ENCODE measurements at places on chromosomes 7 and 10.

DNA sequence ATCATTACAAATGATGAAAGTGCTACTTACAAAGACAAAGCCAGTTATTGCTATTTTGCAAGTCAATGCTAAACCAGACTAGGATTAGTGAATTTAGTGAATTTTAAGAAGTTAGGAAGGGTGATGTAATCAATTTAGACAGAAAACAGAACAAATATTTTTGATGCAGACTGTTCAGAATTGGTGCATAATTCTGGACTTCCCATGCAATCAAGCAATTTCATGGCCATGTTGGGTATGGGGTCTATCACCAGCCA lies 85.4 kb downstream of the CH25H start:
- DNase-seq, result no peak

- DNase-seq, result no peak
Observed at GRCh38 chr7:108331971-108332370, 124.3 kb downstream of the NRCAM start.

- DNase-seq, result peak; percentile 90
Observed at GRCh38 chr7:32846630-32847225, 44.8 kb downstream of the KBTBD2 start.

GRCh38 chr7:29806995-29807841 lies 910 bp downstream of the WIPF3 start:
- DNase-seq, result no peak

DNA sequence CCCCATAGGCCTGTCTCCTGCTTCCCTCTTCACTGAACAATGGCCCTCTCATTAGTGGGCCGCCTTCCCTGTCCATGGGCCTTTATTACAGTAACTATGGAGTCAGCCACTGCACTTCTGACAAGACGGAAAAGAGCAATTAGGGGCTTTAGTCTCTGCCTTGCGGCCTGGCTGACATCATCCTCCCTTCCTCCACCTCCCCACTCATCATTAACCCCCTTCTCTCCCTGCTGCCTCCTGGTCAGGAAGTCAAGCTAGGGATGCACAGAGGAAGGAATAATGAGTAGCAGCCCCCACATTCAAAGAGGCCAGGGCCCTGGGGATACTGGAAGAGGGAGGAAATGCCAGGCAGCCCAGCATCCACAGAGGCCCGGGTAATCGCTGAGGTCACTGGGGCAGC lies 101.6 kb upstream of the PLXNA4 start:
- no peak for DNase-seq

GRCh38 chr10:103889121-103889720 lies 28.8 kb downstream of the STN1 start:
- DNase-seq, result no peak

- DNase-seq, result no peak
Observed at GRCh38 chr7:134627109-134627774, 19.4 kb upstream of the BPGM start.

- DNase-seq, result no peak
Observed at GRCh38 chr7:103824251-103824650, 165.2 kb downstream of the RELN start.

DNA sequence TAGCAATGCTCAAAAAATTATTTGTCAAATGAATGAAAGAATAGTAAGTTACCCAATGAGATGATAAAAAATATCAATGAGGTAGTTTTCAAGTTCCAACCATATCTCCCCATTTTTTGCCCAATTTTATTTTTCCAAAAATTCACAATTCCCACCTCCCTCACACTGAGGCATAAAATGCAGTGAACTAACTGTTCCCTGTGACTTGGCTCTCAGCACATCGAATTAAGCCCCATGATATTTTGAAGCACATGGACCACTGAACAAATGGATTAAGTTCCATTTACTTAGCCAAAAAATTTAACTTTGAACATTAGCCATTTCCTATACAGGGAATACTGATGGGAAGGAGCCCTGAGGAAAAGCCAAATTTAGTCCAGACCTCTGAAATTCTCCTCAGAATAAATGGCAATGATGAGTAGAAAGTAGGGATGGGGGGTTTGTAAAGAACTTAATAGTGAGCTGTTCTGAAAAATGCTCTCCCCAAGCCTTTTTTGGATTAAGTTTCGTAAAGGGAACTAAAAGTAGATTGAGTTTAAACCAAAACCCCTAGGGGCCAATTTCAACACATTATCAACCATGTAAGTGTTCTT lies 166.3 kb upstream of the GRM3 start:
- DNase-seq, result no peak

GRCh38 chr10:15313843-15314242 lies 57.2 kb downstream of the FAM171A1 start:
- no peak for DNase-seq

DNA sequence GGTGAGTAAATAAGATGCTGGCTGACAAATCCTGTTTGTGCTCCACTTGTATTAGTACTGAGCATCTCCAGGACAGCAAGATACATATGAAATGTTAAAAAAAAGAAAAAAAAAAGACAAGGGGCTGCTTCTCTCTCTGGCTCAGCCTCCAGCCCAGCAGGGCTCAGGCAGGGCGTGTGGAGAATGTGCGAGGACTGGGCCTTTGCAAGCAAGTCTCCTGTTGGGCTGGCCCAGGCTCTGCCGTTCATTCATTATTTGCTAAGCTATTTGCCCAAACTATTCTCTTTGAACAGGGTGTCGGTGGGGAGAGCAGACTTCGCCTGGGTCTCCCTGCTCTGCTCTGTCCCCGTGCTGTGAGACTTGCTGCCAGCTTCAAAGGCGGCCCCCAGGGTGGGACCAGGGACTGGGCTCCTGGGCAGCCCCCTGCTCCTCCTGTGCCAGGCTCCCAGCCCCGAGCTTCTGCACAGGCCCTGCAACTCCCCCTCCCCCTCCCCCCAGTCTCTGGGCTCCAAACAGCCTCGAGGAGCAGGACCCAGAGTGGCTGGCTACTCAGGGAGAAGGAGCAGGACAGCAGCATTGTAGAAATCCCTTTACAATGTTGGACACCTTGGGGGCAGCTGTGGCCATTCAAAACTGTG lies 25.6 kb upstream of the MGMT start:
- DNase-seq, result no peak

- no peak for DNase-seq
Observed at GRCh38 chr10:132590094-132590751, 52.6 kb downstream of the INPP5A start.

GRCh38 chr10:30095631-30096422 lies 36.4 kb upstream of the JCAD start:
- no peak for DNase-seq

DNA sequence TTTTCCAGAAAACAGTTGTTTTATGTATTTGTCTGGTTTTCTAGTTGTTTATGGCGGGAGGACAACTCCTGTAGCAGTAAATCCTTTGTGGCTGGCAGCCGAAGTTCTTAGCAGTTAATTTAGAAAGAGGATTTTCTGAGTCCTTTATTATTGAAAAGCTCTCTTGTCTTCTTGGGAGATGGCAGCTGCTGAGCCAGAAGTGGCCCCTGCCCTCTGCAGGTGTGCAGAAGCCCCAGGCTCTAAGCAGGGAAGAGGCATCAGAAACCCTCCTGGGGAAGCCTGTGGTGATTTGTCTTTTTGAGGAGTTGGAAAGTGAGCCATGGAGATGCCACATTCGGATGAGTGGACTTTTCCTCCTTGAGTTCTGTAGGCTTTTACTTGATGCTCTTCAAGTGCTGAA lies 106.3 kb downstream of the GLRX3 start:
- no peak for DNase-seq

- no peak for DNase-seq
Observed at GRCh38 chr7:70616821-70617220, 515.1 kb upstream of the GALNT17 start.

DNA sequence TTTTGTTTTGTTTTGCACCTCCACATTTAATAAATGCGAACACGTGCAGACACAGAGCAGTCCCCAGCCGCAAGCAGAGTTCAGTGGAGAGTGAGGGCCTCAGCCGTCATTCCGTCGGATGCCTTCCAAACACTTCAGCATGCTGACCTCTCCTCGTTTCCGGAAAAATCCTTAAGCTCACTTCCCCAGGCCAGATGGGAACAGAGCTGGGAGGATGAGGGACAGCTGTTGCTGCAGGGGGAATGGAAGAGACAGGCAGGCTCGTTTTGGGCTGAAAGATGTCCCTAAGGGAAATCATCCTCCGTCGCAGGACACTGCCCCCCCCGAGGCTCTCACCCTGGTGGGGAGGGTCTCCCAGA lies 17.2 kb upstream of the FGFR2 start:
- DNase-seq, result no peak

- peak; percentile 74 for DNase-seq
Observed at GRCh38 chr7:135512135-135512887, 2.4 kb upstream of the CNOT4 start.

- no peak for DNase-seq
Observed at GRCh38 chr7:33754933-33755928, 150.1 kb upstream of the BMPER start.

DNA sequence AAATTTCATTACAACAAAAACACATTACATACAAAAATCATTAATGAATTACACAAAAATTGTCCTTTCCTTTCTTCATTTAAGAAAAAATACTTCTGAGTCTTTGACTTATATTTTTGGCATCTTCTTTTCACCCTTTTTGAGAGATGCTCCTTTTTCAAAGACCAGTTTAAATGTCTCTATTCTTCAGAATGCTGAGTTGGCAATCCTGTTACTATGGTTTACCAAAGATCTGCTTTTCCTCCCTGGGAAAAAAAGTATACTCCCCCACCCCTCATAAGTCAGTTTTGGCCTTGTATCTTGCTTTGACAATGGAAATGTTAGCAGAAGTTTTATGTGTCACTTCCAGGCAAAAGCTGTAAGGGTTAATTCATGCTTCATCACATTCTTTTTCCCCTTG lies 198.4 kb upstream of the GRM3 start:
- DNase-seq, result no peak

GRCh38 chr10:116787053-116787659 lies 44.8 kb upstream of the HSPA12A start:
- DNase-seq, result no peak

GRCh38 chr7:102424787-102425218 lies 8.6 kb upstream of the ORAI2 start:
- DNase-seq, result no peak

DNA sequence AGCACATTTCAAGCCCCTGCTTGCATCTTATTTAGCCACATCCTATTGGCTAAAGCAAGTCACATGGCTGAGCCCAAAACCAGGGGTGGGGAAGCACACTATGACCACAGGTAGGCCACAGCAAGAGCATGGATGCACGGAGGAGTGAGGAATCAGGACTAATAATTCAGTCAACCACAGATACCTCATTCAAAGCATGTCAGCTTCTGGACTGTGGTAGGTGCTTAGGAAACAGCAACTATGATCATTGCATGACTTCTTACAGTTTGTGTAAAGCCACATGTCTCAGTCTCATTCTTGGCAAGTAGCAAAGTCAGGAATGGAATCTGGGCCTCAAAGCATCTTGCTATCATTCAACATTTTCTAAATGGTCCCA lies 79.0 kb upstream of the EMX2 start:
- no peak for DNase-seq

- DNase-seq, result no peak
Observed at GRCh38 chr10:79223091-79224048, 123.9 kb upstream of the PPIF start.

GRCh38 chr7:127710635-127711034 lies 58.6 kb downstream of the SND1 start:
- DNase-seq, result no peak

DNA sequence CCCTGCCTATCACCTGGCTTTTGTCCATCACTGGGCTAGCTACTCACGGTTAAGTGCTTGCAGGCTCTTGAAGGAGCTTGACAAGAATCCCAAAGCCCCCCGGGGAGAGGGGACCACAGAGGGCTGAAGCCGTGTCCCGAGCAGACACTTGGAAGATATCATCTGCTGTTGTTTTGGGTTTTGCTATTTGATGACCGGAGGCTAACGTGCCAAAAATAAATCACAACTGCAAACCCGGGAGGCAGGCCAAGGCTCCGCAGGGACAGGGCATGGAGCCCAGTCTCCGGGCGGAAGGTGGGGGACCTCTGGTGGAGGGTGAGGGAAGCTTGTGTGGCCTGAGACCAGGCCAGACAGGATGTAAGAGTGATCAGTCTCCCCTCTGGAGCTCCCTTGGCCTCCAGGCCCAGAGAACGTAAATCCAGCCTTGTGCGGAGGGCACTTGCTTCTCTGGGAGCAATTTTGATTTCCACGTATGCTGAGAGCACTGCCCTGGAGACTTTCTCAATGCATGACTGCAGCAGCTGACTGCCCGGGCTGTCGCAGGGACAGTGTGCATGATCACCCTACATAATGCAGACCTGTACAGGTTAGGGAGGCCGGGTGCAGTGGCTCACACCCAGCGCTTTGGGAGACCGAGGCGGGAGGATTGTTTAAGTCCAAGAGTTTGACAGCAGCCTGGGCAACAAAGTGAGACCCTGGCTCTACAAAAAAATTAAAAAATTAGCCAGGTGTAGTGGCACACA lies at the start of gene PHKG1:
Gene PHKG1 (minus strand): TSS at position 164 of the 743 bp plus-strand sequence. CDS start 4,011 bp downstream, outside the sequence.
- no peak for DNase-seq

DNA sequence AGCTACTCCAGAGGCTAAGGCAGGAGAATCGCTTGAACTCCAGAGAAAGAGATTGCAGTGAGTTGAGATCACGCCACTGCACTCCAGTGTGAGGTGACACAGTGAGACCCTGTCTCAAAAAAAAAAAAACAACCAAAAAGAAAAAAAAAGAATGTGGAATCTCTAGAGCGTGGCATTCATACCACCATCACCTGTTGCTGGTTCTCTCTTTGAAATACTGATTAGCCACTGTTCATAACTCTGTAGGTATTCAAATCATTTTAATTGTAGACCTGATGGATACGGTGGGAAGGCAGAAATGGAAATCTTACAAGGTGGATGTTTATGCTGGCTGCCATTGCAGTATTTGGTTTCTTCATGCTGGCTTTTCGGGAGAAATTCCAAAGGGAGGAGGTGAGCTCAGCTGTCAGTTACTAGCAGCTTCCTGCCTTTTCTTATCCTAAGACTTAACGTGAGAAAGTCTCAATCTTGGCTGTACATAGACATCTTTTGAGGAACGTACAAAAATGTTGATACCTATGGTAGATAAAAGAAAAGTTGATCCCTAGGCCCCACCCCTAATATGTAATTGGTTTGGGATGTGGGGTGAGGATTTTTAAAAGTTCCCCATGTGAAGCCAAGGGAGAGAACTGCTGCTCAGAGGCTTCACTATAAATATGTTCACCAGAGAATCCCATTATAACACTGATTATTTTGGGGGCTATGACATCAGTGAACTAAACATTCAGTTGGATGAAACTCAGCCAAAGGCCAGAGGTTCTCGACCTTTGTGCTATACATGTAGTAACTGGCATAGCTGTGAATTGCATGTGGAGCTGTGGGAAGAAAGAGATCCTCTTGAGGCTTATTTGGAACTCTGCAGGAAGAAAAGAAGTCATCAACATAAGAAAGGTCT lies 26.9 kb upstream of the MKLN1 start:
- no peak for DNase-seq

GRCh38 chr10:13788711-13789447 lies 202.1 kb downstream of the PRPF18 start:
- DNase-seq, result peak; percentile 26

- peak; percentile 8 for DNase-seq
Observed at GRCh38 chr7:24825381-24825794, 68.1 kb upstream of the GSDME start.
